Fibroblast of lung (primary cell): ENCODE measurements at places on chromosomes 7 and 10. TPM values are rescaled to one million over a fixed set of nuclear protein-coding genes. Genes with fewer than 3 reads are reported as not detected.
A peak's percentile ranks its signal among the peaks of the same experiment; 100 is the strongest.

DNA sequence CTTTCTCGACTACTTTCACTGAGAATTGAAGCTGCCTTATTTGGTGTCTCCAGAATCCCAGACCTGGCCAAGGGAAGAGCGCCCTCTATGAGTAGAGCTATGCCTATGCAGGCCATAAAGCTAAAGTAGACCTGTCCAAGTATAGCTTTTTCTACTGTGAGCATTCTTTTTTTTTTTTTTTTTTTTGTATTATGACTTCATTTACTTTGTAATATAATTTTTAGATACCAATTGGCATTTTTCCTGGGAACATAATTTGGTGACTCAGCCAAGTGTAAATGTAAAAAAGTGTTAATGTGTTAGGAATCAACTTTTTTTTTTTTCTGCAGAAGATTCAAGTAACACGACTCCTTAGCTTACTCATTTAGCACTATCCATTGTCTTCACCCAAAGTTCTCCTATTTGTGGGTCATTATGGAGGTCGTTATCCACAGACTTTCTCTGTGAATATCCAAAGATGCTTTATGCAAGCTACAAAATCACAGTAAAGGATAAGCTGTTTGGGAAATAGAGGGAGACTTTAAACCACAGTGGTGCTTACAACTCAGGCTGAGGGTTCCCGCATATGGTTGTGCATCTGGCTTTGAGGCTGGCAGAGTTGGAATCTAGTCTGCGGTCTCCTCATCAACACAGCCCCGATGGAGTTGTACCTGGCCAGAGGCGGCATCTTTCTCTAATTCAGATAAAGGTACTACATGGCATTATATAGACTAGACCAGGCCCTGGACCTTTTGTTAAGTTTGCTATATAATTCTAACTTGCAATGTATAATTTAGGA is 1040.2 kb upstream of the SORCS1 start:
- DNase-seq = peak; percentile 16

- peak; percentile 85 for DNase-seq
These were observed 626.5 kb downstream of the SDK1 start for GRCh38 chr7:3927446-3928110.

- DNase-seq = no peak
These were observed 73.4 kb downstream of the CARD11 start for GRCh38 chr7:2970307-2970664.

DNA sequence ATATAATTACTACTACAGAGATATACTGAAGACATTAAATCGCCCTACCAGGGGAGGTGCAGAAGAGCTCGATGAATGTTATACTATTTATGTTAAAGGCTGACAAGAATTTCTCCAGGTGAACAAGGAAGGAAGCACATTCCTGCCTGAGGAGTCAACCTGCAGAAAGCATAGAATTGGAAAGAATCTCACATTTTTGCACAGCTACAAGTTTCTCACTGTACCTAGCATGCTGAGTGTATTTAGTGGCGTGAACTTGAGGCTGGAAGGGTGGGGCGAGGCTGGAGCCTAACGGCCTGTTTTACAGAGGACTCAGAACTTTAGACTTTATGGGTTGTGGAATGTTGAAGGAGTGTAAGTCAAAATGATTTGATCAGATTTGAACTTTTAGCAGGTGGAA is 373.6 kb upstream of the LRGUK start:
- DNase-seq = peak; percentile 7

DNA sequence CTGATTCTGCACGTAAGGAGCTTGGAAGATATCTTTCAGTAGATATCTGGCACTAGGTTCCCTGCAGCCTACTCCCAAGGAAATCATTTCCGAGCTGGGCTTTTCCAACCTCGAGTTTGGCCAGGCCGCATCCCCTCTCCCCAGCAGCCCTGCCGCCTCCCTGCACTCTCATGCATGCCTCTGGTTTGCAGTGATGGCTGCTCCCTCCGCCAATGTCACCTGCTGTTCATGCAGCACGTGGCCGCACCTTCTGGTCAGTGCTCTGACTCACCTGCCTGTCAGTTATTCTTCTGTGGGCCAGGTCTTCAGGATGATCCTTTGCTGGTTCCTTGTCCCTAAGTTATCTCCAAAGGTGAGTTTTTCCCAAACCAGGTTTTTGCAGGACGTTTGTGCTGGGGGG is 50.6 kb upstream of the RASGEF1A start:
- DNase-seq = no peak

DNA sequence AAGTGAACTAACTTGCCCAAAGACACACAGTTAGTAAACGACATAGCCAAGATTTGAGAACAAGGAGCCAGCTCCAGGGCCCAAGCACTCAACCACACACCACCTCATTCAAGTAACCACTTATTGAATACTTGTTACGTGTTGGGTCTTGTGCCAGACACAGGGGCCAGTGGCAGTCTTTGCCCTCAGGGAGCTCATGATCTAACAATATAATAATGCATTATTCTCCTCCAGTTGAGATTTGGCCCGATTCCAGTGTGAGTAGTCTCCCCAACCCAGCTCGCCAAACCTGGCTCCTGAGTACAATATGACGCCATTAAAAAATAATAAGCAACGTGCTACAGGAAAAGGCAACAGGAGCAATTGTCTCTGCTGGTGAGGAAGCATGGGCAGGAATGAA is 14.4 kb upstream of the STK17A start:
- DNase-seq = no peak

- DNase-seq = no peak
These were observed 42.2 kb downstream of the ZNF33B start for GRCh38 chr10:42596196-42596595.

- no peak for DNase-seq
These were observed 47.5 kb downstream of the ACSM6 start for GRCh38 chr10:95241533-95241932.

DNA sequence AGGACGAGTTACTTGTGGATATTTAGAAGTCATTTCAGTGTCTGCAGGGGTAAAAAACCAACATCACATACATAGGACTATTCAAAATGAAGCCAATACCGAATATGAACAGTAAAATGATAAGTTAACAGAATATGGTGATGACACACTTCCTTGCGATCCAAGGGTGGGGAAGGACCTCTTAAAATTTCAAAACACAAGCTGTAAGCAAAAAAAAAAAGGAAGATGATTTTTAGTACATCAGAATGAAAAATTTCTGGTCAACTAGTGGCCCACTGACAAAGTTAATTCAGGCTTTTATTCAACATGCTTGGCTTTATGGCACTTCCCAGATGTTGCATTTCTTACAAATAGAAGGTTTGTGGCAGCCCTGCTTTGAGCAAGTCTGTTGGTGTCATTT is 19.0 kb upstream of the GALNTL5 start:
- DNase-seq = no peak

- no peak for DNase-seq
These were observed 106.5 kb upstream of the RAB11FIP2 start for GRCh38 chr10:118153287-118153686.

GRCh38 chr7:44762726-44763522 is 14.3 kb downstream of the ZMIZ2 start:
- no peak for DNase-seq

- no peak for DNase-seq
These were observed 59.2 kb upstream of the ADCY1 start for GRCh38 chr7:45514944-45515343.

- no peak for DNase-seq
These were observed 8.3 kb downstream of the CALU start for GRCh38 chr7:128747327-128748079.

DNA sequence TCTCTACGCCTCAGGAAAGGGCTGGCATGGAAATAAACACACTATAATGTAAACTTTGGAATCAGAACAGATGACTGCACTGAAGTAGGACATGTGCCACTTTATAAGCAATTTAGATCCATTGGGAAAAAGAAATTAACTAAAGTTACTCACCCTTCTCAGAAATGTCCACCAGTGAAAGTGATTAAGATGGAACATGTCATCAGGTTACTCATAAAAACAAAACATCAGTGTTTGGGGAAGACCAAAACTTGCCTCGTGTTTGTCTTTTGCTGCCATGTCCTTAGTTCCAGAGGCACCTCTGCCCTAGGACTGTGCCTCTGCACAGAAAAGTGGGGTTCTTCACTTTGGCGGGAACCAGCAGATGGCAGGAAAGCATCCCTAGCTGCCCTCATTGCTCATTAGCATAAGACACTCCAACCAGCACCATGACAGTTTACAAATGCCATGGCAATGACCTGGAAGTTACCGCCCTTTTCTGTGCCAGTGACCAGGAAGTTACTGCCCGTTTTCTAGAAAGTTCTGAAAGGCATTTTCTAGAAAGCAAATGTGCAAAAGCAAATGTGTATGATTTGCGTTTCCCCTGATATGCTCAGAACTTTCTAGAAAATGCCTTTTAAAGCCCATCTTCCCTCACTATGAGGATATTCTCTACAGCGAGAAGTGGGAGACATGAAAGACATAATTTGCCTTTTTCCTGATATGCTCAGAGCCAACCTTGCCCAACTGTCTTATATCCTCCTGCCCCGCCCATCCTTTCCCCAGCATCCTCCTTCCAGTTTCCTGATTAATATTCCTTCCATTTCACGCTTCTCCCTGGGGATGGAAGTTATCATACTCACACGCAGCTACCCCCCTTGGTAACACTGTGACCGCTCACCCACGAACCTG is 258.2 kb downstream of the USP6NL start:
- DNase-seq = no peak

DNA sequence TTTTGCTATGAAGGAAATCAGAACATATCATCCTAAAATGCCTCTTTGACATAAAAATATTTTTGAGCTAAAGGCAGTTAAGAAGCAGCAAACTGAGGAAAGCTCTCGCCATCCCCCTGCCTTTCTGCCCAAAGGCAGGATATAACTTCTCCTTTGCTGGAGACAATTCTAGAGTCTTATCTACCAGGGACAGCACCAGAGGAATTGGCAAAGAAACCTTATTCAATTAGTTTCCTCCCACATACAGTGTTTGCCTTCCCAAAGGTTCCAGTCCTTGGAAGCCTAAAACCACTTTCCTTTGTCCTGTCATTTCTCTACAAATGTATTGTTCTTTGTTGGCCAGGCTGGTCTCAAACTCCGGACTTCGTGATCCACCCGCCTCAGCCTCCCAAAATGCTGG is 33.7 kb downstream of the MASTL start:
- no peak for DNase-seq

GRCh38 chr10:57809961-57810360 is 457.7 kb downstream of the IPMK start:
- DNase-seq = no peak

- no peak for DNase-seq
These were observed 333.3 kb upstream of the SEMA3D start for GRCh38 chr7:85520175-85520574.

DNA sequence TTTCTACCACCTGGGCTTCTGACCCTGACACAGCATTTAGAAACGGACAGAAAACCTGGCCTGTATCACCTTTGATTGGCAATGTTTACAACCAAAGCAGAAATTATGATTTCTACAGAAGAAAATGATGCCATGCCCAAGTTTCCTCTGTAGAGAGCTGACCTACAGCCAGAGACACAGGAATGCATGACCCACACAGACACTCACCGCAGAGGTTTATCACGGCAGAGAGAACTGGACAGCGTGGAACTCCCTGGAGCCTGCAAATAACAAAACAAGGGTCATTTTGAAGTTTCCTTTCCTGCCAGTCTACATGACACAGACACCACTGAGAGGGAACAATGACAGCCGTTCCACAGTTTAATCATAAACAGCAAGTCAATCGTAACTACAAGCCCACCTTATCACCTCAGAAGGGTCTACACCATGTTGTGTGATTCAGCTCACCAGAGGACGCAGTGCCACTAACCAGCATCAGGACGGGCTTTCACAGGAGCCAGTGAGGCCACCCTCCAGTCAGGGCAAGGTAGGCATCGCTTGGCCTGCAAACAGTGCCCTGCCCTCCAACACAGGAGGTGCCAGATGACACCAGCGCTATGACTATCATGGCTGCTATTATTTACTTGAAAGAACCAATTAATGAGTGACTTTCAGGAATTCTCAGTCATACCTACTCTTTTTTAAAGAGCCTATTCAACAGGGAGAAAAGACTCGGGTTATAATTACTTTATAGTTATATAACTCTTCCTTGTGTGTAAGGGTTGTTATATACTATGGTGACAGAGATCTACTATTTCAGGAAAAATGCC is 139.9 kb downstream of the TNS3 start:
- no peak for DNase-seq

Gene PRTFDC1
- total RNA-seq = 18.5 and 26.9 TPM in 2 replicates

Gene ADAM8
- 1.0 and 2.0 TPM in 2 replicates for total RNA-seq

Gene CYP3A5
- total RNA-seq = 8.2 and 12.4 TPM in 2 replicates

Gene NUTM2E
- total RNA-seq = under 0.01 TPM in 1 of 2 replicates, not detected in the other

Gene ACSM6
- total RNA-seq = not detected in 2 replicates

Gene SORCS1
- under 0.01 TPM in 1 of 2 replicates, not detected in the other for total RNA-seq

Gene CH25H
- total RNA-seq = 8.2 and 17.7 TPM in 2 replicates

Gene CALHM3
- not detected in 2 replicates for total RNA-seq

Gene GDF10
- 8.0 and 25.1 TPM in 2 replicates for total RNA-seq

Gene GDF2
- total RNA-seq = not detected in 2 replicates

Gene TUBAL3
- total RNA-seq = not detected in 2 replicates

Gene HOXA4
- 0.33 and 0.51 TPM in 2 replicates for total RNA-seq

Gene SPDYE2B
- not detected in 2 replicates for total RNA-seq

Gene LBX1
- under 0.01 TPM in 2 replicates for total RNA-seq
